ENCODE measurements at places on chromosomes 12 and 14. TPM values are rescaled to one million over a fixed set of nuclear protein-coding genes. Genes with fewer than 3 reads are reported as not detected.

P2RX2 gene
- not detected for total RNA-seq

CLEC1B gene
- not detected for total RNA-seq

SRSF5 gene
- total RNA-seq, result 135 TPM

HIP1R gene
- total RNA-seq, result 25.1 TPM

BIN2 gene
- not detected for total RNA-seq

STXBP6 gene
- total RNA-seq, result 6.1 TPM

BEST3 gene
- total RNA-seq, result not detected

NEDD8 gene
- 143 TPM for total RNA-seq

WNT5B gene
- total RNA-seq, result 206 TPM

SERPINA12 gene
- not detected for total RNA-seq

DLK1 gene
- total RNA-seq, result not detected

TRHDE gene
- 42.5 TPM for total RNA-seq
